ENCODE measurements at places on chromosomes 5 and 9. TPM values are rescaled to one million over a fixed set of nuclear protein-coding genes. Genes with fewer than 3 reads are reported as not detected.

Gene FOXD4L4
- 0.31 TPM for total RNA-seq

Gene HTR4
- total RNA-seq, result 0.22 TPM

Gene OTULINL
- 10.8 TPM for total RNA-seq

Gene ABLIM3
- 21.7 TPM for total RNA-seq

Gene SNX30
- 22.9 TPM for total RNA-seq

- no peak for DNase-seq
These were observed 56.3 kb upstream of the KCNN2 start for GRCh38 chr5:114305402-114306207.

GRCh38 chr9:131950487-131950886, 129.2 kb downstream of the MED27 start:
- DNase-seq, result no peak

DNA sequence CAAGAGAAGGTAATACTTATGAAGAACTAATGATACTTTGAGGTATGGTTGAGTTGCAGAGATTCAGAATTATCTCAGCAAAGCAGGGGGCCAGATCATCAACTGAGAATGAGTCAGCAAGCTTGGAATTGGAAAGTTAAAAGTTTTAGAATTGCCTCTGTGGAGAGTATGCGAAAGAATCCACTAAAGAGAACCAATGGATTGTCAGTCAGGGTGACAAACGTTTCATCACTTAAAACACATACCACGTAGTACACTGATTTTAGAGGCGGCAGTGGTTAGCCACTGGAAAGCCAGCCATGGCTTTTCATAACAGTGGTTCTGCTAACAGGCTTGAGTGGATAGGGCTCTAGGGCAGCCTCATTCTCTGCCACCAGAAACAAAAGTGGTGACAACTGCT, 30.7 kb downstream of the AOPEP start:
- no peak for DNase-seq

- DNase-seq, result no peak
These were observed 26.0 kb upstream of the PDE4D start for GRCh38 chr5:59919484-59919883.

DNA sequence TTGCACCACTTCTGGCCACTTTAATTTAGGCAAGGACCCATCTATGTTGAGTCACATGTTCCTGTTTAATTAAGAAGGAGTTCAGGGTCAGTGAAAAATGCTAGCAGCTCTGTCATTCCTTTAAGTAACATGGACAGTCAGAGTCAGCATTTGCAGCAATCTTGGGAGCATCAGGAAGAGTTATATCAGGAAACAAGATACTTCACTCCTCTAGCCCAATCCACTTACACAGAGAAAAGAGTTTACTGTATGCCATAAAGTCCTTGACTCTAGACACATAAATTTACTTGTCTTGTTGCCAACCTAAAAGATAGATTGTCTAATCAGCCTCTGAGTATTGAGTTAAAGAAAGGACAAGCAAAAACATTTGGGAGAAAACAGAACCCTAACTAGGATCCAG, 266.7 kb downstream of the PJA2 start:
- no peak for DNase-seq

- no peak for DNase-seq
These were observed 12.2 kb downstream of the VDAC1 start for GRCh38 chr5:133992429-133993155.

GRCh38 chr9:130444565-130445221, at the start of gene ASS1:
ASS1 (plus strand) TSS chr9:130444961; CDS start chr9:130452229, 7,268 bp downstream.
- DNase-seq, result peak; percentile 84

DNA sequence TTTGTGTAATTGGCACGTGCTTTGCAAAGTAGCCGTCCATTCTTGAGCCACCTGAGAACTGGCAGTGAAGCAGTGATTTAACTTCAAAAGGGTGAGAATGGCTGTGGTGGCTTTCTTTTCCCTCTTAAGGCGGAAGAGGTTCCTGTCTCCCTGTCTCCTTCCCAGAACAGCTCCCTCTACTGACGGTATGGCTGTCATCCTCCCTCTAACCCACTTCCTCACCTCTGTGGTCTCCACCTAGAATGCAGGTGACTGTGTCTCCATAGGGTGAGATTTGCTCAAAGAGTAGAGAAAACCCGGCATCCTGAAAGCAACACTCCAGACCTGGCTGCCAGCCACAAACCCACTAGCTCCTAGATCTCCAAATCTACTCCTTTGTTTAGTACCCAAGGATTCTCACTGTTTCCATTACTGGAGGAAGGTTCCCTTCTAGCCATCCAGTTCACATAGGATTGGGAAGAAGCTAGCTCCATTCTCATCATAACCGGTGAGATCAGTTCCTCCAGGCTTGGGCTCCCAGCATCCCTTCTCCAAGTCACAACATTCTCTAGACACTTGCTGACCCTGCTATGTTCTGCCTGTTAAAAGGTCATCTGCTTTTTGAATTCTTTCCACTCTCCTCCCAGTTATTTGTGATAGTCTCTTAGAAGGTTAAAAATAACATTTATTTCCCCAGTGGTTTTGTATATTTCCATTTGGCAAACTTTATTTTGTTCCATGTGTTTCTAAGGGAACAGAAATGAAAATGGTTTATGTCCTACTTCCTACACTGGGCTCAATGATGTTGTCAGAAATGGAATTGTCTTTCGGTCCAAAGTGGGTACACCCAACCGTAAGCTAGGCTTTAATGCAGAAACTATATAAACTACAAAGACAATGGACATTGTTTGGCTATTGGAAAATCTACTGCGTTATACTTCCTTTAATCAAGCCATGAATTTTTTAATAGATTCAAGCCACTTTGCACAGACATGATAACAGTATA, 269.4 kb downstream of the CWC27 start:
- DNase-seq, result no peak

DNA sequence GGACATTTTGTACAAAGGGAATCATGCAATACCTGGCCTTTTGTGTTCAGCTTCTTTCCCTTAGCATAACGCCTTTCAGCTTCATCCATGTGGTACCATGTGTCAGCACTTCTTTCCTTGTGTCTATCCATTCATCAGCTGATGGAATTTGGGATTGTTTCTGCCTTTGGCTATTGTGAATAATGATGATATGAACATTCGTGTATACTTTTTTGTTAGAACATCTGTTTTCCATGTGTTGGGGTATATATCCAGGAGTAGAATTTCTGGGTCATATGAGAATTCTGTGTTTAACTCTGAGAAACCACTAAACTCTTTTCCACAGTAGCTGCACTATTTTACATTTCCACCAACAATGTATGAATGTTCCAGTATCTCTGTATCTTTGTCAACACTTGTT, 14.8 kb upstream of the PRRC2B start:
- DNase-seq, result no peak

DNA sequence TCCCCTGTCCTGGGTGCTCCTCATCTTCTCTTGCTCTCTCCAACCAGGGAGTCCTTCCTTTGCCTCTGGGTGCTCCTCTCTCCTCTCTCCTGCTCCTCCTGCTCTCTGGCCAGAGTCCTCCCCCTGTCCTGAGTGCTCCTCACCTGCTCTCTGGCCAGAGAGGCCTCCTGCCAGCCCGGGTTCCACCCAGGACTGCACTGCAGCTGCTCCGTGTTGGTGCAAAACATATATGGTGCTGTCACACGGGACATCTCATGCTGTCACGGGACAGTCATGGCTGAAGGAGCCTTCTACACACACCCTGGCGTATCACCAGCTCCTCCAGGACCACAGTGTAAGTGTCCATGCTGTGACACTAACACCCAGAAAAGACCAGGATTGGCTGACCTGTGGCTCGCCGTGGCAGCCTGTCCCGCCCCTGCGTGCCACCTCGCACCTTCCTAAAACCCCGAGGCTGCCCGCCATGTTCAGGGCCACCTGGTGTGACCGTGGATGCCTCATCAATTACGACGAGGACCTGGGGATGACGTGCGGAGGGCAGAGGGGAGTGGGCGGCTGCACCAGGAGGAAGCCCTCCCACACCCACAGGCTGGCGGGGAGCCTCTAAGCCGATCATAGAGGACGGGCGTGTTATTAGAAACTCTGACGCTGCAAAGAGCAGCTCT, 27.9 kb upstream of the SLC6A3 start:
- no peak for DNase-seq

- no peak for DNase-seq
These were observed 121.7 kb upstream of the ZNF366 start for GRCh38 chr5:72628771-72629371.

GRCh38 chr9:114770991-114771390, 34.8 kb downstream of the TNFSF15 start:
- DNase-seq, result no peak

DNA sequence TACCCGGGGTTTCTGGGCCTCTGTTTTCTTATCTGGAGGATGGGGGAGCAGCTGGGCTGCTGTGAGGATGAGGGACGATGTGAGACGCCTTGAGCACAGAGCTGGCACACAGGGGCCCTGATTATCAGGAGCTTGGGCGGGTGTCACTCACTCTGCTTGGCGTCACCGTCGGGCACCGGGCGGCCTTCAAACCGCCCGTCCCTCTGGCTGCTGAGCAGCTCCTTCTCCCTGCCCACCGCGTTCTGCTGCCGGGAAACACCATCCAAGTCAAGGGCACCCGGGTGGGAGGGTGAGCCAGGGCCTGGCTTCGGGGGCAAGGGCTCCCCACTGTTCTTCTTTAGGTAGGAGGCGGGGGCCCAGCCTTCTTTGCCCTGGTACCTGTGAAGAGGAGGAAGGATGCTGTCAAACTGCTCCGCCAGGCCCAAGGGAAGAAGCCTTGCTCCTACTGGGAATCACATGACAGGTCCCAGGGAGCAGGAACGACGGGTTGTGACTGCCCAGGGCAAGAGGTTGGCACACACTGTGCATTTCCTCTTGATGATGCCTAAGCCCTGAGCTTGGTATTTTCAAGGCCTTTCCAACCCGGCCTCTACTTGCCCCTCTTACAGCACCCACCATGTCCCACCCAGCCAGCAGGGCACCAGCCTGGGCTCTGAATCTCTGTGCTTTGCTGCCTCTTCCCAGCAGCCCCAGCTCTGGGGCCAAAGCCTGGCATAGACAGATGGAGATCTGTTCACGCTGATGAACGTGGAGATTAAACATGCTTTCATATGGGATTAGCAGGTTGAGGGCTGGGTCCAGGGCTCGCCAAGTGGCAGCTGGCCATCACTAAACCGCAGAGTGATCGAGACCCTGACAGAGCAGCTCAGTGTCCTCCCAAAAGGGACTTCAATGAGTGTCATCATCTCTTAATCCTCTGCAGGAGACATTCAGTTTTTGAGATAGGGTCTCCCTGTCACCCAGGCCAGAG, 66.9 kb upstream of the UBTD2 start:
- DNase-seq, result peak; percentile 72

DNA sequence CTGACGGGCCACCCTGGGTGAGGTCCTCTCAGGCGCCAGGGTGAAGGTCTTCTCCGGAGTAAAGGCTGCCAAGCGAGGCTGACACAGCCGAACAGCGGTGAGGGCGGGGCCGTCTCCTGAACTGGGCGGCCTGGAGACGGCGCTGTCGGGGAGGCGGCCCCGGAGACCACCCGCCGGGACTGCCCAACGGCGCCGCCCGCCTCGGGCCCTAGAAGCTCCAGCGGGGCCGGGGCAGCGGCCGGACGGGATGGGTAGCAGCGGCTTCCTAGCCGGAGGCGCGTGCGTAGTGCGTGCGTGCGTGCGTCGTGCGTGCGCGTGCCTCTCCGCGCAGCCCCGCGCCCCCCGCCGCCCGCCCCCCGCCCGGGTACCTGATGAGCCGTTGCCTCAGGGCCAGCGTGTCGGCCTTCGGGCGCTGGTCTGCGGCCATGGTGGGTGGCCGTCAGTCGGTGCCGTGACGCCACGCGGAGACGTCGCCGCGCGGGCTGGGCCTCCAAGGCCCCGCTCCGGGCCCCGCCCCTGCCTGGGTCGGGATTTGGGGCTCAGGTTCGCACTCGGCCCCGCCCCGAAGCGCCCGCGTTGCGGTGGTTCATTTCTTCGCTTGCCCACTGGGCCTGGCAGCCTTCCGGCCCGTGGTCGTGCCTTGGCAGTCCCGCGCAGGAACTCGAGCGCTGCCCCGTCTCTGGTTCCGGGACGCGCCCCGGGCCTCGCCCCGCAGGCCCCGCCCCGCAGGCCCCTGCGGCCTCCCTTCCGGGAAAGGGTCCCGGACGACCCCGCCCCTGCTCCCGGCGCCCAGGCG, at the start of gene PHYKPL:
Gene PHYKPL, minus strand, starts transcription at position 679 of the 796 bp plus-strand sequence. Its CDS starts 252 bp downstream, at position 427.
- peak; percentile 93 for DNase-seq

DNA sequence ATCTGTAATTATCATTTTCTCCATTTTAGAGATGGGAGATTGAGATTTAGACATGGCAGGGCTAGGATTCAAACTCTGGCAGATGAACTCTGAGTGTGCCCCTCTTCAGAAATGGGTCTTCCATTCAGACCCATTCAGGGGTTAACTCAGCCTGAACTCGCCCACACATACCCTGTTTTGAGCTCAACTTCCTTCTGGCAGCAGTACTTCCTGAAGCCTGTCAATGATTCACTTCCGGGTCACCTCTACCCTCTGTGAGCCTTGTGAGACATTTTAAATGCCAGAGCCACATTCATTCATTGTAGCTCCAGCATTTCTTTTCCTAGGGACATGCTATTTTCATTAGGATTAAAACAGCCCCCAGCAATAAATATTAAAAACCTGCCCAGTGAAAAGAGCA, 209.3 kb upstream of the SLC24A2 start:
- DNase-seq, result peak; percentile 32
